ENCODE measurements at places on chromosomes 5 and 9. TPM values are rescaled to one million over a fixed set of nuclear protein-coding genes. Genes with fewer than 3 reads are reported as not detected.

Gene KIF27
- 3.8 TPM for total RNA-seq

Gene PRR16
- 9.3 TPM for total RNA-seq

Gene PCDHGA12
- 26.0 TPM for total RNA-seq

Gene PCDHGA6
- total RNA-seq, result 6.3 TPM

Gene MED22
- total RNA-seq, result 21.5 TPM

Gene SPAAR
- not detected for total RNA-seq

Gene LCN1
- not detected for total RNA-seq

Gene SYK
- total RNA-seq, result not detected

Gene RGS7BP
- total RNA-seq, result not detected

Gene WNT8A
- not detected for total RNA-seq

Gene FOXI1
- total RNA-seq, result not detected

Gene C9orf153
- 0.50 TPM for total RNA-seq

Gene P4HA2
- 225 TPM for total RNA-seq

Gene MCC
- 33.5 TPM for total RNA-seq

Gene PLAC8L1
- total RNA-seq, result not detected

Gene NR6A1
- 0.44 TPM for total RNA-seq

Gene PCAT7
- total RNA-seq, result not detected

Gene JAKMIP2
- total RNA-seq, result 0.50 TPM

Gene FKBP15
- total RNA-seq, result 24.7 TPM

Gene GPR21
- 0.17 TPM for total RNA-seq

Gene ENG
- total RNA-seq, result 36.8 TPM

Gene IL5
- not detected for total RNA-seq

Gene CDC25C
- 13.7 TPM for total RNA-seq

Gene ZNF483
- 1.8 TPM for total RNA-seq

Gene PNPLA7
- total RNA-seq, result 2.0 TPM

Gene TMC1
- not detected for total RNA-seq

Gene NTMT1
- 27.6 TPM for total RNA-seq

Gene OMD
- total RNA-seq, result 0.33 TPM

Gene CA9
- total RNA-seq, result 2.3 TPM

Gene PCDHA10
- under 0.01 TPM for total RNA-seq
